ENCODE measurements at places on chromosomes 16 and 17.

GRCh38 chr16:77943801-77944200 is 78.5 kb upstream of the CLEC3A start:
- DNase-seq = no peak

DNA sequence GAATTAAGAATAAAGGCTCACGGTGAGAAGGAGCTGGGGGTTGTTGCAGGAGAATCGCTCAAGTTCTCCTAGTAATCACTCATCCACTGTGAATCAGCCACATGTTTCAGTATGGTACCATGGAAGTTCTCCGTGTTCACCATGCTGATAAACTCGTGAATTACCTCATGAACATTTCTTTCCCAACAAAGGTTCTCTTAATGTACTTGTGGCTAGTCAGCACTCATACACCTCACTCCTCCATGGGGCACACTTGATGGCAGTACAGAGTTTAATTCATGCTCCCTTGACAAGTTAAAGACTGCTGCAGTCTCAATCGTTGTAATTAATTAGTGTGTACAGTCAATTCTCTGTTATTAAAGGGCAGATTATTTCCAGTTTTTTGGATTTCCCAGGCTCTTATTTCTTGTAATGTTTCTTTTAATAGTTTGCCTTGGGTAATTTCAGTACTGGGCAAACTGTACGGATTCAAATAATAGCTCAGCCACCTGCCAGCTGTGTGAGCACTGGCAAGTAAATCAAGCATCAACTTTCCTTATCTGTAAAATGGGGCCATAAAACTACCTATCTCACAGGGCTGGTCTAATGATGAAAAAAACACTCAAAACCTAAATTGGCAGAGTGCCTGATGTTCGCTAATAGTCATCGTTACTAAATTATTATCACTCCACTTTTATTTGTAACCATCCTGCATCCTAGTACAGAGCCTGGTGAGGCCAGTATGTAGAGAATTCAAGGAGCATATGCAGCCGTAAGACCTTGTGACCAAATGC is 6.1 kb downstream of the GOT2 start:
- DNase-seq = no peak

DNA sequence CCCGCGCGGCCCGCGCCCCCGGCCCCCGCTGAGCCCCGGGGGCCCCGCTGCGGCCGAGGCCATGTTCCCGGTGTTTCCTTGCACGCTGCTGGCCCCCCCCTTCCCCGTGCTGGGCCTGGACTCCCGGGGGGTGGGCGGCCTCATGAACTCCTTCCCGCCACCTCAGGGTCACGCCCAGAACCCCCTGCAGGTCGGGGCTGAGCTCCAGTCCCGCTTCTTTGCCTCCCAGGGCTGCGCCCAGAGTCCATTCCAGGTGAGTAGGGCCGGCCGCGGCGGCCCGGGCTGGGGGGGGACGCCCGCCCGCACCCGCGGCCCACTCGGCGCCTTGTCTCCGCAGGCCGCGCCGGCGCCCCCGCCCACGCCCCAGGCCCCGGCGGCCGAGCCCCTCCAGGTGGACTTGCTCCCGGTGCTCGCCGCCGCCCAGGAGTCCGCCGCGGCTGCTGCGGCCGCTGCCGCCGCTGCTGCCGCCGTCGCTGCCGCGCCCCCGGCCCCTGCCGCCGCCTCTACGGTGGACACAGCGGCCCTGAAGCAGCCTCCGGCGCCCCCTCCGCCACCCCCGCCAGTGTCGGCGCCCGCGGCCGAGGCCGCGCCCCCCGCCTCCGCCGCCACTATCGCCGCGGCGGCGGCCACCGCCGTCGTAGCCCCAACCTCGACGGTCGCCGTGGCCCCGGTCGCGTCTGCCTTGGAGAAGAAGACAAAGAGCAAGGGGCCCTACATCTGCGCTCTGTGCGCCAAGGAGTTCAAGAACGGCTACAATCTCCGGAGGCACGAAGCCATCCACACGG is 504 bp downstream of the MAZ start:
- DNase-seq = peak; percentile 72

GRCh38 chr17:39996800-39997199 is 16.2 kb downstream of the PSMD3 start:
- no peak for DNase-seq

GRCh38 chr17:29734640-29735039 is 111.9 kb upstream of the CORO6 start:
- no peak for DNase-seq

GRCh38 chr16:78325468-78326352 is 226.3 kb downstream of the WWOX start:
- no peak for DNase-seq

Data from stimulated activated CD4-positive, alpha-beta T cell treated with anti-CD3 and anti-CD28 coated beads, Interleukin-2, amount 100 ng/mL, for 24 hours (primary cell).